Nephron progenitor cell (in vitro differentiated cells): ENCODE measurements at places on chromosomes 16 and 17.
A peak's percentile ranks its signal among the peaks of the same experiment; 100 is the strongest.

- DNase-seq: peak; percentile 21
Measured at GRCh38 chr17:82528484-82529265, 9.1 kb downstream of the FOXK2 start.

DNA sequence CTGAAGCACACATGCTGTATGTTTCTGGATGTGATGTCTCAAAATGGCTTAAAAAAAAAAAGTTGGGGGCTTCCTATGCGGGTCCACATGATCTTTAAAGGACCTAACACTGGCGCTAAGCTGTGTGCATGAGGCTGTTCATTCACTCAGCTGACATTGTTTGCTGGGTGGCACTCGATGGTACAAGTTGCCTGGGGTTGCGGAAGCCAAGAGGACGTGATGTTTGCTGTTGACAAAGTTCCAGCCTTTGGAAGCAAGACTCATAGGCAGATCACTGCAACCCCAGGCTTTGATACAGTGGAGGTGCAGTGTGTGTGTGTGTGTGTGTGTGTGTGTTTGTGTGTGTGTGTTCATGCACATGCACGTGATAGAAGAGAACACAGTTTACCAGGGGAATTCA is 29.5 kb upstream of the DNAI2 start:
- no peak for DNase-seq

GRCh38 chr17:39625198-39625785 is 1.5 kb upstream of the PPP1R1B start:
- no peak for DNase-seq

- no peak for DNase-seq
Measured at GRCh38 chr17:4852567-4853207, 19.5 kb downstream of the MINK1 start.

- peak; percentile 18 for DNase-seq
Measured at GRCh38 chr16:30493941-30494488, 21.5 kb downstream of the ITGAL start.

DNA sequence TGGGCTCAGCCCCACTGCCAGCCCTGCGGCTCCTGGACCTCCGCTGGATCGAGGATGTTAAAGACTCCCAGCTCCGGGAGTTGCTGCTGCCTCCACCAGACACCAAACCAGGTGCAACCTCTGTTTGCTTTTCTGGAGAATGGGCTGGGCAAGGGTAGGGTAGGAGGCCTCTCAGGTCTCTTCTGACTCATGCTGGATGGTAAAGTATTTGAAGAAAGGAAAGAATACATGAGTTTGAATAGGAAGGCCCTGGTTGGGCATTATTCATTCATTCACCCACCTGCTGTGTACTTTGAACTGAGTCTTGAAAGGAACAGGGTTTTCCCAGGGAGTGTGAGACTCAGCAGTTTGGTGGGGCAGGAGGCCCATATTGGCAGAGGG is 6.5 kb upstream of the ORAI3 start:
- DNase-seq: no peak

DNA sequence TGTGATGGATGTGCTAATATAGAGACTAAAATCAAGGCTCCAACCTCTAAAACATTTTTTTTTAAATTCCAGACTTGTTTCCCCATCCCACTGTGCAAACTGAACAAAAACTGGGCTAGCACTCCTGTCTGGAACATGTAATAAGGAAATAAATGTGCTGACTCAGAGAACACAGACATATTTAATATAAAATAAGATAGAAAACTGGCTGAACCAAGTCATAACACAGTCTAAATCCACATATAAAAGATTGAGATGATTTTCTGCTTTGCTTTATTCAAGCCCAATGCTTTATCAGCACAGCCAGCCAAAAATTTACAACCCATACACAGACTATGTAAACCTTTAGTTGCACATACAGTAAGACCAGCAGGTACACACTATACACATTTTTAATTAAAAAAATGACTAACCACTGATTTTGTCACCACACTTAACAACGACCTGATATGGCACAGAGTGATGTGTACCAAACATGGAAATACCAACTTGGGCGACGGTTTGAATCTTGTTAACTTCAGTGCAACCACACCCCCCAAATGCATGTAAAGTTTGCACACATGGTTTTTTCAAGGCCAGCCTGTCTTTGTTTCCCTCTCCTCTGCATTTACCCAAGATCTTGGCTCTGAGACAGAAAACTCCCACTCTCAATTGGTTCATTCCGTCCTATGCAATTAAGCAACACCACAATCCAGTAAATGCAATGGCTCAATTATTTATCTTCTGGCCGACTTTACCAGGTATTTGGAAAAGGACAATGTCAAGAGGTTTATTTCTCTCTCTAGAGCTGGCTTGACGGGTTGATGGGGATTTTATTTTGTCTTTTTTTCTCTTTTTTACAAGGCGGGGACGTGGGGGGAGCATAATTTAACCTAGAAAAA is 1.2 kb downstream of the STAT3 start:
- DNase-seq: no peak

DNA sequence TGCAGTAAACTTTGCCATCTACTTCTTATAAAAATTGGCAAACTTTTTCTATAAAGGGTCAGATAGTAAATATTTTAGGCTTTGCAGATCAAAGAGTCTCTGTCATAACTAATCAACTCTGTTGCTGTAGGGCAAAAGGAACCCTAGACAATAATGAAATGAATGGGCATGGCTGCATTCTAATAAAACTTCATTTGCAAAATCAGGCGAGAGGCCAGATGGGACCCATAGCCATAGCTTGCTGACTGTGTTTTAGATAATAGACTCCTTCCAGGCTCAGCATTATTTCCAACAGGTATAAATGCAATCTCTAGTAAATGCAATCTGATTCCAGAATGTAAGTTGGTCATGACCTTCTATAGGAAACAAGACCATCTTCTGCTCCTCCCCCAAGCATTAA is 490.7 kb downstream of the TOX3 start:
- DNase-seq: no peak

DNA sequence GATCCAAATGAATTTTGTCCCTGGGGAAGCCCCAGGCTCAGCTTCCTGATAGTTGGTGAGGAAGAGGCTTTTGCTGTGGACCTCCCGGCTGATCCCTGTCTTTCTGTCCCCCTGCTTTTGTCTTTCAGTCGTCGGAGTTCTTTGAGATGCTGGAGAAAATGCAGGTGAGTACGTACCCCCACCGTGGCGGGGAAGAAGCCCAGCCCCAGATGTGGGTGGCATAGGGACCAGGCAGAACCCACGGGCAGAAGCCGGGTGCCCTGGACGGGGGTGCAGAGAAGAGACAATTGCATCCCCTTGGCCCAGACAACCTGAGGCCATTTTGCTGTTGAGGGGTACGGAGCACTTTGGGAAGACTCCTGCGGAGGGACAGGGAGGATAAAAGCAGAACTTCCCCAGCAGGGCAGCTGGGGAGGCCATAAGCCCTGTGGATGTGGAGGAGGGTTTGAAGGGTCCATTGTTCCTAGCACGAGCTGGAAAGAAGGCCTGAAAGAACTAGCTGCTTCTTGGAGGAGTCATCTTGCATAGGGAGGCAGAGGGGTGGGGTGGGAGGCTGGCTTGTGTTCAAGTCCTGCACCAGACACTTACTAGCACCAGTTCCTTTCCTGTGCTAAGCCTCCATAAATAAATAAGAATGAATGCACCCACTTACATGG is 105.6 kb downstream of the OR1D5 start:
- no peak for DNase-seq

DNA sequence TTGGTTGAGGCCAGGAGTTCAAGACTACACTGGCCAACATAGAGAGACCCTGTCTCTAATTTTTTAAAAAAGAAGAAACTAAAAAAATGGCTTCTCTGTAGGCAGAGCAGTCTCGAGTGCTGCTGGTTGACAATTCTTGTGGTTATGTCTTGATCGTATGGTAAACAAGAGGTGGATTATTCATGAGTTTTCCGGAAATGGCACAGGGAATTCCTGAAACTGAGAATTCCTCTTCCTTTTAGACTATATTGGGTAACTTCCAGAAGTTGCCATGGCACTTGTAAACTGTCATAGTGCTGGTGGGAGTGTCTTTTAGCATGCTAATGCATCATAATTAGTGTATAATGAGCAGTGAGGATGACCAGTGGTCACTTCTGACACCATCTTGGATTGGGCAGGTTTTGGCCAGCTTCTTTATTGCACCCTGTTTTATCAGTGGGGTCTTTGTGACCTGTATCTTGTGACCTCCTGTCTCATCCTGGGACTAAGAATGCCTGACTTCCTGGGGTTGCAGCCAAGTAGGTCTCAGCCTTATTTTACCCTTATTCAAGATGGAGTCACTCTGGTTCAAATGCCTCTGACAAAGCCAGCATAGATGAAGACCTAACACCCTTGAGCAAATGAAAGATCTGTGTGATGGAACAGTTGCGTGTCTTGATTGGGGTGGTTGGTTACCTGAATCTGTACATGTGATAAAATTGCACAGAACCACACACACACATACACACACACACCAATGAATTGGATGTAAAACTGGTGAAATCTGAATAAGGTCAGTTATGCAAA is 30.2 kb downstream of the BMERB1 start:
- DNase-seq: no peak

GRCh38 chr17:45096141-45096540 is 35.0 kb downstream of the NMT1 start:
- no peak for DNase-seq

GRCh38 chr17:3924512-3925350 is 8.5 kb upstream of the P2RX1 start:
- DNase-seq: peak; percentile 36

DNA sequence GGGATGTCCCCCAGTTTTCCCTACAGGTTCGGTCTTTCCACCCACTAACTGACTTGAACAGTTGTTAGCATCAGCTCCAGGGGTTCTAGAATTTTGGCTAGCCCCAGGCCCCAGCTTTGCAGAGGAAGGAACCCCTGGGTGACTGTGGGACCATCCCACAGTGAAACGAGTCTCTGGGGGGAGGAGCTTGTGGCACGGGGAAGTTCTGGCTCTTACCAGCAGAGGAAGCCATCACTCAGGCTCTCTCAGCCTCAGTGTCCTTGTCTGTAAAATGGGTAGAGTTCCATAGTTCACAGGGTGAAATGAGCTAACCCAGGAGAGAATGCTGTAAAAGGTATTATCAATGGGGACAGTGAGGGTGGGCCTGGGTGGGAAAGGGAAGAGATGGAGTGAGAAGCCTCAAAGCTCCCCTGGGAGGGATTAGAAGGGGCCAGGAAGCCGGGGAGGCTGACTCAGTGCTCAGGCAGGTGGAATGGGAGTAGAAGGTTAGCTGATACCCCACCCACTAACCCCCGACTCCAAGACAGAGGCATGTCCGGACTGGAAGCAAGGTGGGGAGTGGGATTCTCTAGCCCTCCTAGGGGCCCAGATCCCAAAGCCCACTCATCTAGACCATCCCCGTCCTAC is 30.9 kb upstream of the CDC42EP4 start:
- DNase-seq: no peak

GRCh38 chr16:87321336-87322107 is 4.3 kb upstream of the C16orf95 start:
- DNase-seq: no peak

GRCh38 chr17:10993126-10993525 is 155.2 kb upstream of the PIRT start:
- DNase-seq: no peak

GRCh38 chr16:49578435-49579024 is 204.9 kb downstream of the C16orf78 start:
- DNase-seq: no peak

GRCh38 chr16:55277536-55277935 is 46.5 kb upstream of the IRX6 start:
- no peak for DNase-seq

DNA sequence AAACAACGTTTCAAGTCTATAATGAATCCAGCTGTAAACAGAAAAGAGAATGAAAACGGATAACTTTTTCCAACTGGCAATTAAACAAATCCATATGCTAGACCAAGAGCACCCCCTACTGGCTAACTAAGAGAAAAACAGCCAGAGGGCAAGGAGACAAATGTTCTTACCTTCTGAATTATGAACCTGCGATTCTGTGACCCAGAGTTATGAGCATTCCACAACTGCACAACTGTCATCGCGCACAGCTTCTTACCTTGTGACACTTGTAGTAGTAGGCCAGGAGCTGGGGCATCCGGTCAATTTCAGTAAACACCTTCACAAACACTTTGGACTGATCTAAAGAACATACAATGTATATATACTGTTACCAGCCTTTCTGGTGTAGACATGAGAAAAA is 18.6 kb downstream of the COG7 start:
- DNase-seq: peak; percentile 22

DNA sequence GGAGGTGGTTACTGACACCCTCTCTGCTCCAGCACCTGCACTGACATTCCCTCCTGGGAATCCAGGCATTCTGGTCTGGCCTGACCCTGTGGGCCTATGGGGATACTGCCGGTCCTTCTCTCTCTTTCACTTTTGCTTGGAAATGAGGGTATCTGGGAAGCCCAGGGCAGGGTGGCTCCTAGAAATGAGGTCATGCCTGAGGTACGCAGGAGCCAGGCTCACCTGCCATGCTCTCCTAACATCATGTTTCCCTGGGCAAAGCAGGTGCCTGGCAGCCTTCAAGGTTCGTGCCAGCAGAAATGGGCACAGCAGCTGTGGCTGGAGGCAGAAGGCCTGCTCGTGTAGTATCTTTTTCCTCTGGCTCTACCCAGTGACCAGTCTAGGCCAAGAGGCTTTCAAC is 3.3 kb downstream of the ITGA3 start:
- no peak for DNase-seq

DNA sequence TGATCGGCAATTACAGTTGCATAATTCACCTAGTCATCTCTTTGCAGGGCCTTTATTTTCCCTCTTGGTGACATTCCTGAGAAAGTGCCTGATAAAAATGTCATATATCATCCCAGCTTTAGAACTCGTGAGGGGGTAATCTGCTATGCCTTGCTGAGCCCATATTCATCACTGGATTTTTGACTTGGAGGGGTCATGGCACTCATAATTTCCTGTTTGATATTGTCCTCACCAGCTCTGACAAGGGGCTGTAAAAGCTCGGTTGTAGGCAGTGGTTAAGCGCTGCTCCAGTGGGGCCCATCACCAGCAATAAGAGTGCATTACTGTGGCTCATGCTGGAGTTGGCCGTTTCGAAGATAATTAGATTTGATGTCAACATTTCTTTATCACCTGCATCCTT is 227.3 kb downstream of the IRX3 start:
- DNase-seq: no peak

DNA sequence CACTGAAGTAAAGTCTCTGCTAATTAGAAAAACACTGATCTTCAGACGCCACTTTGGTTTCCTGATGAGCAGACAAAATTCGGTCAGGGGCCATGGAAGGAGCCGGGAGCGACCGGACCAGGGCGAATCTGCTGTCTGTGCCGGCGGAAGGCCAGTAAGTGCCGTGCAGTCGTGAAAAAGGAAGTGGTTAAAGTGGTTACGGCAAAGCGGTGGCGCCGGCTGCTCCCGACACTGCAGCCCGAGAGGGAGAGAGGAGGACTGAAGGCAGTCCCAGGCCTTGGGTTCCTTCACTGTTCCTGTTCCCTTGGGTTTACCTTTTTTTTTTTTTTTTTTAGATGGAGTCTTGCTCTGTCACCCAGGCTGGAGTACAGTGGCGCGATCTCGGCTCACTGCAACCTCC is 17.3 kb upstream of the HEXD start:
- DNase-seq: no peak
